ENCODE measurements at places on chromosomes 12 and 14.

DNA sequence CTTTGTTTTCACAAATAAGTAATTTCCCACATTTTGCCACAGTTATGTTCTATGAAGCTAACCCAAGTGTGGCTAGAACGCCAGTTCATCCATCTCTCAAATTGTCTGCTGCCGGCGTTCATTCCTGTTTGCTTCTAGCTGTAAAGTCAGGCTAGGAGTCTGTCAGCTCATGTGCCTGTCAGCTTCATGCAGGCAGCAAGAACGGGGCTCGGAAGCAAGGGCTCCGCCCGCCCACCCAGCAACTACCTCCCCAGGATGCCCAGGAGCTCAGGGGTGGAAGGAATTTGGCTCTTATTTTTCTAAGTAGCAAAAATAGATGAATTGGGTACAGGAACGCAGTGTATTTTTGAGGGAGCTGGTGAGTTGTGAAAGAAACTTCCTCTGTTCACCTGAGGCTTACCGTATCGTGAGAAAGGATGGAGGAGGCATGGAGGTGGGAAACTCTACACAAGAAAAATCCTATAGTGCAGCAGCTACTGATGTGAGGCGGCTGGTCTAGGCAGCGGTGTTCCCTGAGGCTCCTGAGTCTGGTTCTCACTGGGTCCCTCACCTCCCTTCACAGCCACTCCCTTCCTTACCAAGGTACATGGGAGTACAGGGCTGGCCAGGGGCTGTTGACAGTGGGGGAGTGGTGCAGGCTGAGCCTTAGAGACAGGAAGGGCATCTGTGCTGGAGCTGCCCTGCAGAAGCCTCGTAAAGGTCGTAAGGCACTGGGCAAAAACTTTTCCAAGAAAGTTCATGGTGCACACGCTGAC, 54.5 kb upstream of the AMN start:
- DNase-seq: no peak

DNA sequence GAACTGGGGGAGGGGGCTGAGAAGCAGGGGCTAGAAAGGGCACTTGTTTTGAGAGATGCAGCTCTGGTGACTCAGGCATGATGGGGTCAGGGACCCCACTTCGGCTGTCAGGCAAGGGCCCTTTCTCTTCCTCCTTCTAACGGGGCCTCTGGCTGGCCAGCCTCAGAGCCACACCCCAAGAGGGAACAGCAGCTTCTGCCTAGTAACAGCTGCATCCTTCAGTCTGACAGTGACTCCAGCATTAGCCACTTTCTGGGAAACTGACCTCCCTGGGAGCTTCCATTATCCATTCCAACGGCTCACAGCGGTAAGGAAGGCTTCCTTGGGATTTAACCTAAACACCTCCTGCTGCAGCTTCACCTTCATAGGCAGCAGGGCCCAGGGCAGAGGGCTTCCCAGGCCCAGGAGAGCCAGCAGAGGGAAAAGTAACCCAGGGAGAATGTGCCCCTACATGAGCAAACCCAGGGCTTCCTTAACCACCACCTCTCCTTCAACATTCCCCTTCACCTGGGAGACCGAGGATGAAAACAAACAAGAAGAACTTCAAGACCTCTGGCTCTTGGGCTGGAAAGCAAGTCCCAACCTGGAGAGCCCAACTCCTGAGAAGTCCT, 2.7 kb downstream of the NCKAP5L start:
- no peak for DNase-seq

DNA sequence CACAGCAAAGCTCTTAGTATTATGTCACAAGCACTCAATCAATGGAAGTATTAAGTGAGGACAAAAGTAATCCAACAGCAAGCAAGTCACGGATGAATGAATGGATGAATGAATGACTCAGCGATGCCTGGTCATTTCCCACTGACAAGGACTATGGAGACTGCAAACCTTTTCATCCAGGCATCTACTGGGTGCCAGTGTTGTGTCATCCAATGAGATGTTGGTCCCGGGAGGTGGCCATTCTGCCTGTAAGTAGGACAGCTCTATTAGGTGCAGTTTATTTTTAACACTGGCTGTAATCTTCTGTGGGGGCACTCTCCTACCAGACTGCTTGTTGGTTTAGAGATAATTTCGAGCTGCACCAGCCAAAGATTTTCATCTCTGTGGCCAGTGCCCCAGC, 39.4 kb downstream of the STAB2 start:
- DNase-seq: peak; percentile 25

DNA sequence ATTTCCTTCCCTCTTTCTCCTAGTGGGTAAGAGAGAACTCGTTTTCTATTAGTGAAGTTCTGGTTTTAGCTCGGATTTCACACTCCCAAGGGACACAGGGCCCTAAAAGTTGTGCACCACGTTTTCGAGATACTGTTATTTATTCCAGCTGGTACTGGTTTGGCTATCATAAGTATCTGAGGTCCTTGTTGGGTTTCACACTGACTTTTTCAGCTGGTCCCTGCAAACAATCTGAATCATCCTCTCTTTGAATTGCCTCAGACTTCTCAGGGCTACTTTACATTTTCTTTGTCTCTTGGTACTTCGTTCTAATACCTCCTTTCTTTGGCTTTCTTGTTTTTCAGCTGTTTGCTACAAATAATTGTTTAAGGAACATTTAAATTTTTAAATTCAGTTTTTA, 75.7 kb downstream of the SCN8A start:
- DNase-seq: no peak

- no peak for DNase-seq
These were observed 414.7 kb downstream of the RAD51B start for GRCh38 chr14:68234101-68234905.

DNA sequence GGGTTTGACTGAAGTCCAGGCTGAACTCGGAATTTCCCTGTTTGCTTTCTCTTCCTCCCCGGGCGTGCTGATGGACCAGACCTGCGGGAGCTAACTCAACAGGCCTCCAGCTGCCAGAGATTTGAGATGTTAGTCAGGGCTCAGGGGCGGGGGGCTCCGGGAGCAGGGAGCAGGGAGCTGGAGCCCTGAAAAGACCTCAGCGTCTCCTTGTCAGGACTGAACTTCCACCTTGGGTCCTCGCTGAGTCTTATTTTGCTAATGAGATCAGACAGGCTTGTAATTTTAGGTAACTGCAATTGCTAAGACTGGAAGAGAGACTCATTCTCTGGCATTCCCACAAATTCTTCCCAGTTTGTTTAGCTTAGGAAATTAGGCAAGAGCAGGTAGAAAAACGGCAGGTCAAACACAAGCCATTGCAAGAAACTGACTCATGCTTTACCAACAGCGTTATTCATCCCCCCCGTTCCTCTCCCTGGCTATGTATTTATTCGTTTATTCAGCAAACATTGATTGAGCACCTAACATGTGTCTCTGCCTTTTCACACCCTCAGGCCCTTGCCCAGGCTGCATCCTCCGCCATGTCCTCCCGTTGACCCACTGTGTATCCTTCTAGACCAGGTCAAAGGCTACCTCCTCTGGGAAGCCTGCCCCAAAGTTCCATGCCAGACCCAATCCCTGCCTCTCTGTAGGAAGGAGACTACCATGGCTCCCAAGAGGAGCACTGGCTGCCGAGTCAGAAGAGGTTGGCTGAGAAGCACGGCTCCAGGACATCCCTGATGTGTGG, 80.4 kb upstream of the DIO3 start:
- no peak for DNase-seq

GRCh38 chr14:56357428-56357827, 222.2 kb upstream of the TMEM260 start:
- DNase-seq: peak; percentile 42

GRCh38 chr12:102061096-102061559, 663 bp downstream of the WASHC3 start:
- DNase-seq: no peak

DNA sequence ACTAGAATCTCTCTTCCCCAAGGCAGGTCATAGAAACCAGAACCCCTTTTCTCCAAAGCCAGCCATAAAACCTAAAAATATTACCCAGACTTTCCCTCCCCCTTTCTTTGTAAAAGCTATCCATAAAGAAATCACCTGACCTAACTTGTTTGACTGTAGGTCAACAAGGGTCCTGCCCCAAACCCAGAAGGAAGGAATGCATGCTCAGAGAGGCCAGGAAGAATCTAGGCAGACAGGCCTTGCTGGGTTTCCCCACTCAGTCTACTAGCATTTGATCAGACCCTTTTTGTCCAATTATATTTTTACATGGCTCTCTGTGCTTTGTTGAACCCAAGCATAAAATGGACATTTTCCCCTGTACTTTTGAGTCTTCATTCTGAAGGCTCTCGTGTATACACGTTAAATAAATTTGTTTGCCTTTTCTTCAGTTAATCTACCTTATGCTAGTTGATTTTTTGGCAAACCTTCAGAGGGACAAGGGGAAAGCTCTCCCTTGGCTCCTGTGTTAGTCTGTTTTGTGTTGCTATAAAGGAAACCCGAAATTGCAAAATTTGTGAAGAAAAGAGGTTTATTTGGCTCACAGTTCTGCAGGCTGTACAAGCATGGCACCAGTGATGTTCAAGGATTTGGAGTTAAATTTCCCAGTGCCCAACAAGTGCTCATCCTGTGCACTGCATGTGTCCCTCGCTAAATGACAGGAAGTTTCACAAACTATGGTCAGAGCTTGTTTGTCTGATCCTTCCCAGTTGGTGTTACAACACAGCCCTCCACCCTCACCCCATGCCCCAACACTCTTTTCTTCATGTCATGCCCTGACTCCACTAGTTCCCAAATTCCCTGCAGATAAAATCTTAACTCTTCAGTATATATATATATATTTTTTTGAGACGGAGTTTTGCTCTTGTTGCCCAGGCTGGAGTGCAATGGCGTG, 14.2 kb upstream of the RASSF3 start:
- no peak for DNase-seq

GRCh38 chr12:49671031-49671765, 36.0 kb downstream of the FMNL3 start:
- DNase-seq: no peak

GRCh38 chr14:23433457-23433856, 2.0 kb downstream of the MYH7 start:
- DNase-seq: no peak

DNA sequence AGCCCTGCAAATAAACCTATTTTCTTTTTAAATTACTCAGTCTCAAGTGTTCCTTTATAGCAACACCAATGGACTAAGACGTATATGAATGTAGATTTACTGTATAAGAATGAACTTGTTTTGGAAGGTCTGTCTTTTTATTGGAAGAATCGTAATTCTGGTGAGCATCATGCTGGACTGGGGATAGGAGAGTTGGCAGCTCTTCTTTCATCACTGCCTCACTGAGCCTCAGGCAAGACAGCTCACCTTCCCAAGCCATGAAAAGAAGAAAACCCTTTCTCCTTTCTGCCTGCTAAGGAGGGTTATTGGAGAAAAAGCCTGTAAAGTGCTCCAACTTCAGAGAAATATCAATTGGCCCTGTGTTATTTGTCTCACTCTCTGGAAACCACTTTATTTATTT, 9.1 kb upstream of the RNF34 start:
- no peak for DNase-seq

DNA sequence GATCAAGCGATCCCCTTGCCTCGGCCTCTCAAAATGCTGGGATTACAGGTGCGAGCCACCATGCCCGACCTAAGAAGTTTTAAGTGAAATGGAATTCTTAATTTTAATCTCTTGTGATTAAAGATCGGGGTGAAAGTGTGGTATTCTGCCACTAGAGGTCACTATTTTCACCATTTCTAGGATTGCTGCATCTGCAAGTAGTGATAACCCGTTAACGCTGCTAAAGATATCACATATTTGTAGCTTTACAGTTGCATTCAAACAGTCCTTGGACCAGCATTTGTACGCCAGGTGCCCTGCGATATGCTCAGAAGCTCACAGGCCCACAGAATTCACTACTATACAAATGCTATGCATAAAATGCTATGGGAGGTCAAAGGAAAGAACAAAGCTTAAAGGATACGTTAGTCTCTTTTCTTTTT, 19.3 kb downstream of the CCDC62 start:
- DNase-seq: peak; percentile 38

- no peak for DNase-seq
These were observed 2.2 kb upstream of the CMKLR1 start for GRCh38 chr12:108341356-108341755.

Data from muscle of arm (tissue), 14 donors.